Muscle of back (tissue), 13 donors: ENCODE measurements at places on chromosomes 13 and 19.

GRCh38 chr19:12841094-12841493 is 2.8 kb downstream of the MAST1 start:
- no peak for DNase-seq

GRCh38 chr13:34847766-34848165 is 94.3 kb upstream of the NBEA start:
- no peak for DNase-seq

DNA sequence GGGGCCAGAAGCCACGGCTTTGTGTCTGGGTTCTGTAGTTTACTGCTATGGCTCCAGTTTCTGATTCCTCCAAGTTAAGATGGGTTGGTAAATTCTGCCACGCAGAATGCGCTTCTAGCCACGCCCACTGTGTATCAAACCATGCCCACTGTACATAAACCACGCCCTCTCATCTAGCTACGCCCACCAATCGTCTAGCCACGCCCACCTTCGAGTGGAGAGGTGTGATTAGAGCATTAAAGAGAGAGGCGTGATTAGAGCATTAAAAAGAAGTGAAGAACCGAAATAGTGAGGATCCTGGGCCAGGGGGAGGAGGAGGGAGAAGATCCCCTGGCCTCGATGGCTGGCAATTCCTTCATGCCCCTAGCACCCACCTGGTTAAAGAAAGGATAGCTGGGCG is 43.7 kb upstream of the ADGRE5 start:
- DNase-seq: no peak

- no peak for DNase-seq
These were observed 3.3 kb downstream of the KIR3DL3 start for GRCh38 chr19:54727562-54727961.

DNA sequence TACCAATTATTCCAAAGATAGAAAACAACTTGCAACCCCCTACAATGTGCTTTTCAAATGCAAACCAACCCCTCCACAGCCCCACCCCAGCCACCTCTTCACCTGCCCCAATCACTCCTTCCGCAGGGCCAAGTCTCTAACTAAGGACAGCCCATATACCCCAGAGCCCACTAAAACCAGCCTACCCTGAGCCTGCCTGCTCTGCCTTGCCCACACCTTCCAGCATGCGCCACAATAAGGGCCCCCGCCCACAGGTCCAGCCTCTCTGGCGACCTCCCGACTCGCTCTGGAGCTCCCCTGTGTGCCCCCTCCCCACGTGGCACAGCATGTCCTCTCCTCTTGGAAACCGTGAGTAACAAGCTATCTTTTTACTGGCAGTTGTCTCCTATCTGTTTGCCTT is 42.8 kb upstream of the MEDAG start:
- DNase-seq: no peak

- peak; percentile 40 for DNase-seq
These were observed 60.7 kb downstream of the MCF2L start for GRCh38 chr13:113029487-113030258.

GRCh38 chr13:20274466-20274865 is 42.3 kb upstream of the GJB6 start:
- DNase-seq: no peak
